ENCODE measurements at places on chromosomes 6 and 20.

DNA sequence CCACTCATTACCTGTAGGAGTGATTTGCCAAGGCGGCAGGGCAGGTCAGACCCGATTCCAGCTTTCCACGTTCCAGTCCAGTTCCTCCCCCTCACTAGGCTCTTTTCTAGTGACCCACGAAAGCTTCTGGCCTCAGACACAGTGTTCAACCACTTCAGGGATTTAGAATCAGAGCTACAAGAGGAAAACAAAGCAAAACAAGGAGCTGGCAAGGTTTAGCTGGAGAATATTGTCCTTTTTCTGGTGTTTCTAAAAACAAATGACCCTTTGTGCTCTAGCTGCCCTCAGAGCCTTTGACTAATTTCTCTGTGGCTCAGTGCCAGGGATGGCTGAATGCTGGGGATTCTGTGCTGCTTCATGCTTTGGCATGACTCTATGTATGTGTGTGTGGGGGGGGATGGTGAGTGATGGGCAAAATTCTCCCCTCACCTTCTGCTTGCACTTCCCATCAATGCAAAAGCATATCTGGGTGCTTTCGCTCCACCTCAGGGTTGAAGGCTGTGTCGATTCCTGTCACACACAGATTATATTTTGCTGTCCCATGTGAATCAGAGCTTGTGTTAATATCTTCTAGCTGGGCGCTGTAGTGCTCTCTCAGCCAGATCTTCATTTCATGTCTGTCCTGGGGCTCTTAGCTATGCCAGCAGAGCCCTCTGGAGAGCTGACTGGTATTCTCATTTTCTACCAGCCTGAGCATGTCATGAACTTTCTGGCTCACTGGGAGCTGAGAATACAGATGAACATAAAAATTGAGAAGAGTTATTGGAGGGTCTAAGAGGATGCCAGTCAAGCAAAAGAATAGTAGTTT, 19.3 kb upstream of the NEDD9 start:
- no peak for DNase-seq

DNA sequence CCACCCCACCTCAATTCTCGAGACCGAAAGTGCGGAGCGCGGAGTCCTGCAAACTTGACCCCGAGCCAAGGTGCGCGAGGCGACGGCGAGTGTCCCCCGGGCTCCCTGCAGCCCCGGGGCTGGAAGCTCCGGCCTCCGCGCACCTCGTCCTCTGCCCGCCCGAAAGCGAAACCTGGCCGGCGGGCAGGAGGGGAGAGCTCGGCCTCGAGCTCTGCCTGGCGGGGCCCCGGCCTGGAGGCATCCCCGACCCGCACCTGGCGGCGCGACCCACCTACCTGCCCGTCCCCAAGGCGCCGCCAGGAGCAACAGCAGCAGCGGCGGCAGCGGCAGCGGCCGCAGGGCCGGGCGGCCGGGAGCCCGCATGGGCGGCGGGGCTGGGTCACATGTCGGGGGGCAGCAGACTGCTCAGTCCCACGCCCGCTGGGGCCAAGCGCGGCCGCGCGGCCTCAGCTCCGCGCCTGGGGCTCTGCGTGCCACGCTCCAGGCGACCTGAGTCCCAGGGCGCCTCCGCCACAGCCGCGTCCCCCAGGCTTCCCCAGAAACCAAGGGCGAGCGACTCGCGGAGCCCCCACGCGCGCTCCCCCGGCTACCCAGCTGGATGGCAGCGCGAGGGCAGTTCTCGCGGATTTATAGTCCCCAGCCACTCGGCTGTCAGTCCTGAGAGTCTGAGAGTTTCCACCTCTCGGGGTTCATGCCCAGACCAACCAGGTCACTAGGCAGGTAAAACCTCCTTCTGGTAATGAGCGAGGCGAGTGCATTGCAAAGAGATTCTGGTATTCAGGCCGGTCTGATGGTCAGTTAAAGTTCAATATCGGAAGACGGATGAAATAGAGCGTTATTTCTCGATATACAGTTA, at the start of gene IL20RA:
Gene IL20RA (minus strand): TSS at position 600 of the 856 bp plus-strand sequence. CDS start 237 bp downstream, at position 363.
- DNase-seq, result no peak

DNA sequence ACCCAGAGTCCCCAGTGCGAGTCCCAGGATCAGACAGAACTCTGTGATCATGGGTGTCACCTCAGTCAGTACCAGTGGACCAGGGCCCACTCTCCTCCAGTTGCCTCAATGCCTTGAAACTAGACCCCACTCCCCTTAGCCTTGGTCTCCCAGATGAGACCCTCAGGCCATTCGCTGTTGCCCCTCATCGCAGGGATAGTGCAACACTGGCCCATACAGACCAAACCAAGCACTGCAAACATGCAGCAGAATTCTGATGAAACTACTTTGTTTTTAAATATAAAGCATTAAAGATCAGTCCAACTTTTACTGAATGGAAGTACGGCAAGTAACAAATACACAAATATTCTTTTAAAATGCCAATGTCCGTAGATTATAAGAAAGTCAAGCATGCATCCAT, 101.2 kb upstream of the NT5E start:
- no peak for DNase-seq

- DNase-seq, result no peak
Measured at GRCh38 chr6:87825821-87826221, 123.8 kb upstream of the AKIRIN2 start.

DNA sequence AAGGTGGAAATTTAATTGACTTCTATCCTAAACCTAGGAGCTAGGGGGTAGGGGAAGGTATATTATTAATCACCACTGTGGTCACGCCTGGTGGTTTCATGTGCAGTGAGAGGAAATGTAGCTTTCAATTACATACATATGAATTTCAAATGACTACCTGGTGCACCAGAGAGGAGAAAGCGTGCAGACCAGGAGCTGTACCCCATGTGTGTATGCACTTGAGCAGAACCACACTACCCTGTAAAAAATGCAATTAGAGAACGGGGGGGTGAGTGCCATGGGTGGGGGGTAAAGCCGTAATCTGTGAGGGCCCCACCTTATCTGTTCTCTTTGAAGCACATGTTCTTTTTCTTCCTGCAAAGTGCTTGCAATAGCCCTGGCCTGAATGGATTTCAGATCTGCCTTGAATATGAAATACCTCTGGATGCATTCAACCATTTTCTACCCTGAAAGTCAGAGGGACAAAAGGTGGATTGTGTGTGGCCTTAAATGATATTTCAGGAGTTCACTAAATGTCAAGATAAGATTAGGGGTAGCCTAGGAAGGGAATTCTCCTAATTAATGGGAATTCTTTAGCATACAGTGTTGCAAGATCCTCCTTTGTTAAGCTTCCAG, 30.9 kb upstream of the EDN3 start:
- no peak for DNase-seq

DNA sequence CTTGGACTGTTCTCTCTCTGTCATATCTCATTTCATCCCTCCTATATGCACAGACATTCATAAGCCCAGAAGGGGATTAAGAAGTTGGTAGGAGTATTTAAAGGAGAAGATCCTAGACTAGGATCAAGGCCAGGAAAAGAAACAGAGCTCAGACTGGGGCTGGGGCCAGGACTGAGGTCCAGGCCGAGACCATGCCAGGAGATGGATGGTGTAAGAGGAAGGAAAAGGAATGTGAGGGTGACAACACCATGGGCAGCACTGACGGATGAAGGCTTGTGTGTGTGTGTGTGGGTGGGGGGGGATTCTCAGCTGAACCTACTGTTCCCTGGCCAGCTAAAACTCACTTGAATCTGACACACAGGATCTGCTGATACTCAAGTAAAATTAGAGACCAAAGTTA, 182.1 kb downstream of the KIF6 start:
- no peak for DNase-seq

GRCh38 chr20:36924167-36925045, 27.1 kb downstream of the SAMHD1 start:
- no peak for DNase-seq

GRCh38 chr20:1164871-1165270, 19.9 kb downstream of the TMEM74B start:
- DNase-seq, result no peak

GRCh38 chr20:4932061-4932460, 69.2 kb downstream of the SLC23A2 start:
- DNase-seq, result no peak

DNA sequence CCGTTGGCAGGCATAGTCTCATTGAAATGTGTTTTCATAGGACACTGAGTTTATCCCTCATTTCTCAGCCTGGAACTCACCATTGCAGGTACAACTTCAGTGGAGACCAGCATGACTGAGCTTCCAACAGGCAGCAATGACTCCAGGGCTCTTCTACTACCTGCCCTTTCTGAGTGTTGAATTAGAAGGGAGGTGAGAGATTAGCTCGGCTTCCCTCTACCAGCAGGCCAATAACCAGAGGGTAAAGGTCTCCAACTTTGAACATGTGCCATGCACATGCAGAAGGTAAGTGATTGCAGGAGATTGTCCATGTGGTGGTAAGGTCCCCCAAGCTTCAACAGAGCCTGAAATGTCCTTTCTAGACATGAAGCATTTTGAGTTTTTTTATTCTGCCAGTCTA, 233.8 kb upstream of the SUPT3H start:
- DNase-seq, result no peak

All from activated CD4-positive, alpha-beta T cell treated with anti-CD3 and anti-CD28 coated beads for 48 hours (primary cell).